ENCODE measurements at places on chromosomes 5 and 9.

- DNase-seq = no peak
These were observed 385.3 kb upstream of the WWC1 start for GRCh38 chr5:167905919-167906853.

DNA sequence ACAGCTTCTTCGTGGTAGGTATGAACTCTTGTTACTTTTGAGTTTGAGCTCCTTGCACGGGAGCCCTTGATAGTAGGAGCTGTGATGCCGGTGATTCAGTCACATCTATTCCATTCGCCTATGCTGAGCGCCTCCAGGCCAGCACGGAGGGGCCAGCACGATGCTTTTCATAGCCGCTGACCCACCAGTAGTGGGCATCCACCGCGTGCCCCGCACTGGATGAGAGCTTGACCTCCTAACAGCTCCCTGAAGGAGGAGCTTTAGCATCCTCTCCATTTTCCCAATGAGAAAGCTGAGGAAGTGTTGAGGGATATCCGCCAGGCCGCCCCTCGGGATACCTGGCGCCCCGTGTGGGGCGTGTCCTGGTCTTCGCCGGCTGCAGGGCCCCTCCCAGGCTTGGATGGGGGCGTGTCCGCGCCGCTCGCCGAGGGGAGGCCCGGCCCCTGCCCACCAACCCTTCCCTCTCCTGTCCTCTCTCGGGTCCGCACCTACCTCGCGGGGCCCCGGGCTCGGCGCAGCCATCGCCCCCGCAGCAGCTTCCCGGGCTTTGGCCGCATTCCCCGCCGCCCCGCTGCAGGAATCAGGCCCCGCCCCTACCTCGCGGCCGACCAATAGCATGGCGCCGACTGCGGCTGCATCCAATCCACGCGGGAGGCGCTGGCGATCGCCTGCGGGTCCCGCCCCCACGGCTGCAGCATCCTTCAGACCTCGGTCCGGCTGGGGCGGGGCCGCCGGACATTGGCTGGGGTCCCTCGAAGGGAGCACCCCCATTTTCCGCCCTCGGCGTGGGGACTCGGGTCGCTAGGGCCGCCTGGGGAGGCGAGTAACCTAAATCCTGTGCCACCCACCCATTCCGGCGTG lies at the start of gene PIP5KL1:
Gene PIP5KL1 (minus strand): TSS at position 547 of the 861 bp plus-strand sequence. CDS start 25 bp downstream, at position 522.
- DNase-seq = no peak

DNA sequence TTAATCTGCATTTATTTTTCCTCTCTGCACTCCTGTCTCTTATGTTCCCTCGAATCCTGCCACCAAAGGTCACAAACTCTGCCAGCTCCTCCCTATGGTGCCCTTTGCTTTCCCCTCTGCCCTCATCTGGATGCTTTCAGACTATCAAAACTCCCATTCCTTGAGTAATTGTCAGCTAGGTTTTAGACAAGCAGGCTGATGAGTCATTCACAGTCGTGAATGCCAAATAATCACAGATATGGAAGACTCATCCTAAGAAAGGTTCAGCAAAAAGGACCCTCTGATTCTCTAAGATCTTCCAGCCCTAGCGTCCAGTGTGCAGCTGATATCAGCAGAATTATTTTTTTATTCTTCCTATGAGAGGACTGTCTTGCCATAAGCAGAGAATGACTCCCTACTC lies 104.5 kb upstream of the NUDT12 start:
- no peak for DNase-seq

GRCh38 chr9:69611221-69611620 lies 61.0 kb downstream of the APBA1 start:
- DNase-seq = no peak

DNA sequence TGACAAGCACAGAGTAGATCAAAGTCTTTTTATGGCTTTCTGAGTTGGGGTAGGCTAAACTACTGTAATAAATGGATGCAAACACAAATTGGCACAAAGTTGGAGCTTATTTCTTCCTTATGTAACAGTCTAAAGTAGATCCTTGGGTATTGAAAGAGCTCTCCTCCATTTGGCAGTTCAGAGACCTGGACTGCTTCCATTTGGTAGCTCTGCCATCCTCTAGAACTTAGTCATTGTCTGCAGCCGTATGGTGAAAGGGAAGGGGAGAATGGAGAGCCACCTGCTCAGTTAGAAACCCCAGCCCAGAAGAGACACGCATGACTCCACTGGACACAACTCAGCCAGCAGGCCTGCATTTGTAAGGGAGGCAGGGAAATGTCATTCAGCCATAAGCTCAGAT lies 345.0 kb downstream of the DMAC1 start:
- no peak for DNase-seq

GRCh38 chr9:131402738-131403492 lies 9.0 kb downstream of the PRRC2B start:
- DNase-seq = no peak

DNA sequence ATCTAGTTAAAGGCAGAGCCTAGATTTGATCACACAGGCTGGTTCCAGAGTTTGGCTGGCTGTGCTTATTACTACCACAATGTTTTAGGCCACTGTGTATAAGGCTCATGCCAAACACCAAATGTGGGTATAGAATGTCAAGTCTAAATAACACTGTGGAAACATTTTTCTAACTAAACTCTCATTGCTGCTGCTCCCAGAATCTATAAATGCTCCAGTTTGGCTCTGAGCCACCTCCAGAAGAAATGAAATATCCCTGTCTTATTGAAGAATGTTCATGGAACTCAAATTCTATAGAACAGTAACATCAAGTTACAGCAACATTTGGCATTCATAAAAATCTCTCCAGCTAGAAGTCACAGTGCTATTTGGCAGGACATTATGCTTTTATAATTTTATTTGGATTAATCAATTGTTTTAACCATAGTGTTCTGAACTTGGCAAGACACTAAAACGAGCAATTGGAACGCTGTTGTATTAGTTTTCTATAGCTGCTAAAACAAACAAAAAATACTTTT lies 178.1 kb upstream of the COX7C start:
- no peak for DNase-seq

DNA sequence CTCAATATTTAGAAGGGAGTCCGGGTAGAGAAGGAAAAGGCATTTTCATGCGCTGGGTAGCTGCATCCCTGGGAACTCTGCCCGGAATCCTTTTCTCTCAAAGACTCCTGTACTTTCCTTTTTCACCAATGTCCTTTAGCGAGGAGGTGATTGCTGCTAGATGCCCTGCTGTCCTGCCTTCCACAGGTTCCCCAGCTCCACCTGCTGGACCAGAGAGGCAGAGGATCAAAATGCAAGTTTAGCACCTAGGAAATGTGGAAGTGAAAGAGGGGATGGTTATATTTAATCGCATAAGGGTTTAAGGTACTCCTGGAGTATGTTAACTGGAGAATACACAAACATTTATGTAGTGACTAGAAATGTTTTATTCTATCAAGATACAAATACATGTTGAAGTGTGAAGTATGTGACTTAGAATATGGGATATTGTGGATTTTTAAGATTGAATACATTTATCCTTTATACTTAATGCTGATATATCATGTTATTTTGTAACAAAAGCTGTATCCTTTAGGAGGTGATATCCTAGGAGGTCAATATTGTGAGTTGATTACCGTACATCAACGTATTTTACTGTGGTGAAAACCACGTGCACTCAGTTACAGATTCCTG lies 145.7 kb downstream of the ARHGAP26 start:
- no peak for DNase-seq

DNA sequence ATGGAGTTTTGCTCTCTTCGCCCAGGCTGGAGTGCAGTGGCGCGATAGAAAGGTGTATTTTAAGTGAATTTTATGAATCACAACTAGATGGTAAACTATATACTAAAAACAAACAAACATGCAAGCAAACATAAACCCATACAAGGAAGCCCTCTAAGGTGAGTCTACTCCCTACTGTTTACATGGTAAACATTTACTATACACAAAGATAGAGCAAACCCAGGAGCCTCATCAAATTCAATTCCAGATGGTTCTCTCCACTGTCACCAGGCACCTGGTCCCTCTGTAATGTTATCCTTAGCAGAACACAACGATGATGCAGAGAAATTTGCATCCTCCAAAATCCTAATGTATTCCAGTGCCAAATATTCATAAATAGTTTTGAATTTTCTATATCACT lies 17.9 kb downstream of the ANKH start:
- DNase-seq = no peak

- DNase-seq = no peak
These were observed 40.7 kb upstream of the HSD17B4 start for GRCh38 chr5:119411361-119412278.

DNA sequence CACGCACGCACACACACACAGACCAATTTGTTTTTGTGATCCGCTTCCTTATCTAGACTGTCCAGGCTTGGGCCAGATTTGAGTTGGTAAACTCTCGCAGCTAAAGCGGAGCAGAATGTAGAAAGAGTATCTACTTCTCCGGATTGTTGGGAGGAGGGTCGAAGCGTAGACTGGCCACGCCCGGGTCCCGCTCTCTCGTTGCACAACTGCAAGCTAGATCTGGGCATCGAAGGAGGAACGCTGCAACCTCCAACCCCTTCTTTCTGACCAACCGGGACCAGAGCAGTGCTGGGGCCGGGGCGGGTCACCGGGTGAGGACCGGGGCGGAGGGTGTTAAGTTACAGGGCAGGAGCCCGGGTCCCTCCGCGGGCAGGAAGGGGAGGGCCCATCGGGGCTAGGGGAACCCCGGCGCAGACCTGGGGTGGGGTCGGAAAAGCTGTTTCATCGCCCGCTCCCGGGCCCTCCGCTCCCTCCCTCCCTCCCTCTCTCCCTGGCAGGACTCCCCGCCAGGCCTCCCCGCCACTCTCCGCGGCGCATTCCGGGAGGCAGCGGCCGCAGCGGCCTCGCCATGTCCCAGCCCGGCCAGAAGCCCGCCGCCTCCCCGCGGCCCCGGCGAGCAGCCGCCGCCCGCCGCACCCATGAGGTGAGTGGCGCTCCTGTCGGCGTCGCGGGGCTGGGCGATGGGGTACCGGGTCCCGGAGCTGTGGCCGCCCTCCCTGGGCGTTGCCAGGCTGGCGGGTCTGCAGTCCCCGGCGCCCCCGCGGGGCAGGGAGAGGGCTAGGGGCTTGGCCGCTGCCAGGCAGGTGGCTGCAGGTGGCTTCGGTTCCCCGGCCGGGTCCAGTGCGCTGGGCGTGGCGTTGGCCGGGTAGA lies at the start of gene CAST:
Gene CAST (plus strand): TSS at position 522 of the 870 bp plus-strand sequence. CDS start 47 bp downstream, at position 569.
- no peak for DNase-seq

GRCh38 chr5:57157666-57158065 lies 16.2 kb upstream of the GPBP1 start:
- no peak for DNase-seq

GRCh38 chr9:38396371-38396671 lies 3.8 kb downstream of the ALDH1B1 start:
- no peak for DNase-seq

DNA sequence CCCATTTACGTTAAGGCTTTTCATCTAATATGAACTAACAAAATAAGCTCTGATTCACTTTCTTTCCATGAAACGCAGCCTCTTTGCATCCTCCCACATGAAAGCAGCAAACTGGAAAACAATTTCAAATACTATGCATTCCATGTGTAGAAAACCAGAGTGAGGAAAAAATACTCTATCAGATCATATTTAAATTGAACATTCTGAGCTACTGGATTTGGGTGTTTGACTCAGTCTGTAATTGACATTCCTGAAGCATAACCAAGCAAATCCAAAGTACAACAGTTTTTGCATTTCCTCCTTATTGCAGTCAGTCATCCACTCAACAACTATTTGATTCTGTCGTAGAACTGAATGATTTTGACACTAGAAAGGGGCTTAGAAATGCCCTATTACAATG lies 399.1 kb upstream of the NMUR2 start:
- DNase-seq = no peak

- DNase-seq = no peak
These were observed 285.7 kb upstream of the TUT7 start for GRCh38 chr9:86639899-86640379.

- DNase-seq = no peak
These were observed 327.7 kb upstream of the TNC start for GRCh38 chr9:115445655-115446054.

- no peak for DNase-seq
These were observed 344.9 kb downstream of the EFNA5 start for GRCh38 chr5:107325866-107326265.

DNA sequence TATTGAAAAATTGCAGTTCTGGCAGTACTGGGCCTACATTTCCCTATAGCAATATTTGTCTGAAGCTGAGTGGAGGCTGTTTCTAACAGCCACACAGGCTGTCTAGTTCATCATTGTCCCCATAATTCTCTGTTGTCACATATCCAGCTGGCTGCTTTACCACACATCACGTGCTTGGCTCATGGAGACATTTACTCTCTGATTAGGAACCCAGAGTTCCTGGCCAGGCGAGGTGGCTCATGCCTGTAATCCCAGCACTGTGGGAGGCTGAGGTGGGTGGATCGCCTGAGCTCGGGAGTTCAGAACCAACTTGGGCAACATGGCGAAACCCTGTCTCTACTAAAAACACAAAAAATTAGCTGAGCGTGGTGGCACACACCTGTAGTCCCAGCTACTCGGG lies 81.4 kb downstream of the PGM5 start:
- DNase-seq = no peak

- DNase-seq = no peak
These were observed 54.0 kb downstream of the FOXD1 start for GRCh38 chr5:73394610-73395009.

GRCh38 chr5:31964007-31964360 lies 210.1 kb downstream of the GOLPH3 start:
- no peak for DNase-seq

- no peak for DNase-seq
These were observed 121.8 kb downstream of the XRCC4 start for GRCh38 chr5:83199126-83199525.

DNA sequence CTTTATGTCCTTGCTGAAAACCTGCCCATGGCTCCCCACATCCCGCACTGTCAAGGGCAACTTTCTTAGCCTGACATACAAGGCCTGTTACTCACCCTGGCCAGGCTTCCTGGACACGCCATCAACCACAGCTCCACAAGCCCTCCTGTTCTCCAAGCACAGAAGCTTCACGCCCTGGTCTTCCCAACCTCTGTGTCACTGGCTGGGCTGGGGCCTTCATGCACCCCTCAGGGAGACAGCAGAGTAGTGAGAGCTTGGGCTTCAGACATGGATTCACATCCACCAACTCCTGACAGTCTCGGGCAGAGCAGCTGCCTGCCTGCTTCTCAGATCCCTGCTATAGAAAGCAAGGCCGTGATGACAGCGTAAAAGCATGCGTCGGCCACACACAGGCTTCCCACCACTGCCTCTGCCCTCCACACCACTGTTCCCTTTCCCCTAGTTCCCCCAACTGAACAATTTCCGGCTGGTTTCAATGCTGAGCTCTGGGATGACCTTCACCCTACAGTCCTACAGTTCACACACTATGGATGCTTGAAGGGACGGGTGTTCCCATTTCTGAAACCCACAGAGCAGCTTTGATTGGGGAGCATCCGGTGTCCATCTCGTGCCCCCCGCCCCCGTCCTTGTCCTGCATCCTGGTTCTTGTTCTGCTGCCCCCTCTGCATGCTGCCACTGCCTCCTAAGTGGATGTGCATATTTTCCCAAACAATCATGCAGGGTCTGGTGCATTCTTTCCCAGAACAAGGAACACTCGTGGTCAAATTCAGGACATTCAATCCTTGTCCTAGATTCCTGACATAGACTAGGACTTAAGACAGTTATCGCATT lies 33.4 kb upstream of the ADAMTS2 start:
- DNase-seq = no peak

GRCh38 chr5:147538236-147538635 lies 28.4 kb upstream of the DPYSL3 start:
- no peak for DNase-seq

Data from cortex of kidney (tissue), 1 donor.